Activated T-helper 9 cell treated with anti-CD3 and anti-CD28 coated beads, Interleukin-2, amount 50 U/mL, for 16 hours (primary cell): ENCODE measurements at places on chromosomes 1 and 21.

GRCh38 chr1:34320053-34320669 lies 143.5 kb downstream of the C1orf94 start:
- no peak for DNase-seq

- DNase-seq, result no peak
These were observed 13.7 kb downstream of the RHEX start for GRCh38 chr1:206066479-206067171.

- no peak for DNase-seq
These were observed 27.1 kb upstream of the PLXNA2 start for GRCh38 chr1:208271236-208271635.

- no peak for DNase-seq
These were observed 604.6 kb downstream of the MRPL39 start for GRCh38 chr21:25002676-25003075.

DNA sequence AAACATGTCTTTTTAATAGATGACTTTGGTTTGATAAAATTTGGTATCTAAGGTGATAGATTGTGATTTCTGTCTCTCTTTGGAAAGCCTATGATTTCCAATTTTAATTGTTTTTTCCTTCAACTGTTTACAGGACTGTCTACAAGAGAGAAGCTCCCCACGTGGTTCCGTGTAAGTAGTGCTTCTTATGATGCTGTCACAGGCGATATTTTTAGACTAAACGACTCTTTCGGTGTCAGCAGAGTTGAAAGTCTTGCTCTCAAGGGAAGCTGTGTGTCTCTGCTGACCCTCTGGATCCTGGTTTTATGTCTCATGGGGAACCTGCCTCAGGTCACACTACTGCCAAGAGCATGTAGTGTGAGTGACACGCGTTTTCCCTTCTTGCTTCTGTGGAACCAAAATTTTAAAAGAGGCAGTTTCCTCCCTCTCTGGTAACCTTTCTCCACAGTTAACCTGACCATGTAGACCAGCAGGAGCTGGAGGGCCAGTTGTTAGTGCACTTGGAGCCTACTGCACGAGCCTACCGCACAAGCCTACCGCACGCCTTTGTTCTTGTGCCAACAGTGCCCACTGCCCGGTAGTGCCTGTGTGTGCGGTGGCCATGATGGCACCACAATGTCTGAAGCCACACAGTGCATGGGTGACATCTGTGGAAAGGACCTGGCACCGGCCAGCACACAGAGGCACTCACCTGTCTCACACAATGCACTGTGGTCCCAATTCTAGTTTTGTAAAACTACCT lies 91.9 kb downstream of the PCBP3 start:
- no peak for DNase-seq

- no peak for DNase-seq
These were observed 295.7 kb downstream of the CHRM3 start for GRCh38 chr1:239682046-239682445.

GRCh38 chr1:75334876-75335389 lies 200.7 kb downstream of the LHX8 start:
- no peak for DNase-seq

DNA sequence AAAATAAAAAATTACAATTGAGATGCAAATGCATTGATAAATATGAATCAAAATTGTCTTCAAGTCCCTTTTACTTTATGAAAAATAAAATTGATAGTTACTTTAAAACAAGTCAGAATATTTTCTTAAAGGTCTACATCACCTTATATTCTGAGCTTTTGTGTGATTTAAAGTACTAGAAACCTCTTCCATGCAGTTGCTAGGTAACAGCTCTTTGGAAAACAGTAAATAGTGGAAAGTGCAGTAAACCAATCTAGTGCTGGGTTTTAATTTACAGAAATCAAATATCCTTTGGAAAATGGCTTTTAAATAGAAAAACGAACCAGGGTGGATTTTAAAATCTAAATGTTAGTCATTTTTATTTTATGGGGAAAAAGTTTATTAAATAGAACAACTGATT lies 227.9 kb downstream of the KCNT2 start:
- no peak for DNase-seq

GRCh38 chr1:48023488-48023887 lies 26.3 kb upstream of the TRABD2B start:
- DNase-seq, result no peak

GRCh38 chr1:220879509-220880361 lies 492 bp downstream of the HLX start:
- no peak for DNase-seq

GRCh38 chr1:156006666-156007376 lies 13.9 kb downstream of the SSR2 start:
- no peak for DNase-seq

DNA sequence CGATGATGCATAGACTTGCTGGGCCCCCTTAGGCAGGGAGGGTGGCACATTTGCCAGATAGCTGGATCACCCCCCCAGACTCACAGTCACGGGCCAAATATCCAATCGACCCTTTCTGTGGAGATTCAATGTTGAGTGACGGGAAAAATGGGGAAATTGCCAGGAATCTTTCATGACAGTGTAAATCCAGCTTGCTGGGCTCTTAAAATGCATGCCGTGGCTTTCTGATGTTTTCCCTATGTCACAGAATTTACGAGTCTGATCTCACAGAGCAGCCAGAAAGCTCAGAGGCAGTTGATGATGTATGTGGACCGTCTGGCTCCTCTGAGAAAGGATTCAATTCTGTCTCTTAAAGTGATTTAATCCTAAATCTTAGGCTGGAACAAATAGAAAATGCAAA lies 150.1 kb upstream of the ZNF644 start:
- DNase-seq, result no peak

GRCh38 chr1:98086156-98086555 lies 165.3 kb upstream of the DPYD start:
- DNase-seq, result no peak

DNA sequence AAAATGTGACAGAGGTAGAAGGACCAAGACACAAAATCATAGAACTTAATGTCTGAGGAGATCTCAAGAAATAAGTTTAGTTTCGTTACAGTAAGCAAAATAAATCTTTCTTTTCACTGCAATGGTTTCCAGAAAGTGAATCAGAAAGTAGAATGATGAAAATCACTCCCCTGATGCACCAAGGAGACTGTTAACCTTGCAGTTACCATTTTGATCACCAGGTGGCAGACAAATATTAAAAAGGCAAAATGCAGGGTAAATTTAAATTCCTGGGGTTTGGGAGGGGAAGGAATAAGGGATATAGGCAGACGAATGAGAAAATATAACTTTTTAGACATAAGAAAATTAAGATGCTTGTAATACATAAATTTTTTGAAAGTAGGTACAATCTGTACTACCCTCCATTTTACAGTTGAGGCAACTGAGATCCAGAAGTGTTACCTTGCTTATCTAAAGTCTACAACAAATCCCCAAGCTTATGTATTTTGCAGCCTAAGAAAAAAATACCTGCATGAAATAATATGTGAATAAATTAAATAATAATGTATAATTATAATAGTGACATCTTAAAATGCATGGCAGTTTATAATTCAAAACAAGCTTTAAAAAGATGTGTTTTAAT lies 253.2 kb downstream of the CRB1 start:
- no peak for DNase-seq

DNA sequence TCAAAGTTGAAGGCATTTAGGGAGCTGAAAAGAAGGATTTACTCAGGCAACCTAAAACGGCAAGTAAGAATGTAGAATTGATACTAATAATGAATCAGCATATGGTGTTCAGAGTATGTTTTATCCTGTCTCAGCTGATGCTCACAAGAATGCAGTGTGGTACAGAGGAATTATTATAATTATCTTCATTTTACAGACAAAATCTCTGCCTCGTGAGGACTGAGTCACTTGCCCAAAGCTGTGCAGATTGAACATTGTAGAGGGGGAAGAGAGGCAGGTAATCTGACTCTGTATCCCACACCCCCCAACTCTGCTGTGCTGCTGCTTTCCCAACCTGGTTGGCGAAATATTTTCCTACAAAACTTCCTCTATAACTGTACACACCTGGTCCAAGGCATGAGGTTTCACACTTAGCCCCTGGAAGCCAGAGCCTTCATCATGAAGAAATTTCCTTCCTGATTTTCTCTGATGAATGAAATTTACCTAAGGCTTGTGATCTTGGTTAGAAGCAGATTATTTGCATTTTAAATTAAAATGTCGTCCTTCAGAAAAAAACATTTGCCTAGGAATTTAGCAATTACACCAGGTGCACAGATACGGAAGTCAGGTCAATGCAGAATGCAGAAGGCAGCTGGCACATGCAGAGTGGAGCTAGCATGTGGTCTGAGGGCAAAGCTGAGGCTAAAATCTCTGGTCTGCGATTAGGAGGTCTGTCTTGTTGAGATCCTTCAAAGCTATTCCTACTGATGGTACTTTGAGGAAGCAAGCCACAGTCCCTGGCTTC lies 52.8 kb downstream of the DPT start:
- DNase-seq, result no peak

DNA sequence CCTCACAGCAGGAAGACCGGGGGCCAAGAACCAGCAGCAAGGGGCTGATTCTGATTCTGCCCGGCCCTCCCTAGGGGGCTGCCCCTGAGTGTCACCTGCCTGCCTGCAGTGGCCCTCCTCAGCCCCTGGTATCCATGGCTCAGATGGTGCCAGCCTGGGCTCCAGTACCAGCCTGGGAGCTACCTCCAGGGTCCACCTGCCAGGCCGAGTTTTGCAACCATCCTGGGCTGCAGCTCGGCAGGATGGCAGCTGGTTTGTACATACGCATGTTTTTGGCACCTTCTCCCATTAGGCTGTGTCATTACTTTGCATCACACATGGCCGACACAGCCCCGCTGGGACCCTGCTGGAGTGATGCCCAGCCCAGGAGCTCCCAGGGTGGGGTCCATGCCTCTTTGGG lies 93.3 kb upstream of the WNT4 start:
- no peak for DNase-seq

DNA sequence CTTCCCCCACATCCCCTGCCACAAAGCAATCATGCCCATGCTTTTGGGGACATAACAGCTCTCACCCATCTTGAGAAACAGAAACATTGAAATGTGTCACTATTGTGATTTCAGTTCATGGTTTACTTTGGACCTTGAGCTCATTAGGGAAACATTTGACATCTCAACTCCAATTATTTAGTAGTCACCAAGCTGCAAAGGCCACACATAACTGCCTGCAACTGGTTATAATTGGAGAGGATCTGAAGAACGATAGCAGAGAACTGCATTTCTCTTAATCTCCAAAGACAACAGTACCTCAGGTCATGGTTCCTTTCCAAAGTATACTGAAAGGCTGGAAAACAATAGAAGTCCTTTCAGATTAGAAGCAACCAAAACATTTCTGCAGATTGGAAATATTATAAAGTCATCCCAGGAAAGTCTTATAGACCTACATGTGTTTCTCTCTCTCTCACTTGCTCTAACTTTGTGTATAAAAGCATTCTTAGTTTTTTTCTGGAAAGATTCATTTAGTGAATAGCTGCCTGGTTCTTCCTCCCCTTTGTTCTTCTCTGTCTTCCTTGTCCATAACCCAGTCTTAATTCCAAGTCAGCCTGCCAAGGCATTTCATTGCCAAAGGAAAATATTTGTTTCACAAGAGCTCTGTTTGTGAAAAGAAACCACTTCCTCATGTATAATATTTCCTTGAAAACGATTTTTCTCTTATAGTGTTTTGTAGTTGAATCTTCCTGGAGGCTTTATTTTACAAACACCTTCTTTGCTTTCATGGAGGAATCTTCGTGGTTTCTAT lies 426.8 kb downstream of the ADGRL2 start:
- no peak for DNase-seq

- DNase-seq, result no peak
These were observed 14.8 kb upstream of the SLC45A1 start for GRCh38 chr1:8303141-8303540.

DNA sequence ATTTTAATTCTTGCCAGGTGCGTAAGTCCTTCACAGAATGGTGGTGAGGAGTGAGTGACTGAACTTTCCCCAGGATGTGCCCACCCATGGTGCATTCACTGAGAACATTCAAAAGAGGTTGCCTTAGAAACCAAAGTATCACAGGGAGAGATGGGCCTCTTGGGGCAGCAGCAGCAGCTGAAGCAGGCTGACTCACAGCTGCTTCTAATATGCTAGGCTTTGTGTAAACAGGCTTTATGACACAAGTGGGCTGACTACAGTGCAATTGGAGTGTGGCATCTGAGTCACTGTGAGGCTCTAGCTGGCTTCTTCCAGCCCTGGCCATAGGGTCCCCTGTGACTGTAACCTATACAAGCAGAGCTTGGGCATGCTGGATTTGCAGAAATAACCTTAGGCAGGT lies 12.6 kb downstream of the PIGP start:
- DNase-seq, result no peak

DNA sequence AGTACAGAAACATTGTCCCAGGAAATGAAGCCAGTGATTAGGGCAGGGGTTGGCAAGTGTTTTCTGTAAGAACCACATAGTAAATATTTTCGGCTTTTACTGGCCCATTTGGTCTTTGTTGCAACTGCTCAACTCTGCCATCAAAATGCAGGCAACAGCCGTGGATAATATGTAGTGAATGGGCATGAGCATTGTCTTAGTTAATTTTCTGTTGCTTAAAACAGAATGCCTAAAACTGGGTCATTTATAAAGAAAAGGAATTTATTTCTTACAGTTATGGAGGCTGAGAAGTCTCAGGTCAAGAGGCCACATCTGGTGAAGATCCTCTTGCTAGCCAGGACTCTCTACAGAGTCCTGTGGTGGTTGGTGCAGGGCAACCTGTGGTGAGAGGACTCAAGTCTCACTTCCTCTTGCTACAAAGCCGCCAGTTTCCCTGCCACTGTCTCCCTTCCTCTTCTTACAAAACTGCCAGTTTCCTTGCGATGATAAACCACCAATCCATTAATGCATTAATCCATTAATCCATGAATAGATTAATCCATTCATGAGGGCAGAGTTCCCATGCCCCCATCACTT lies 166.4 kb downstream of the PSMG1 start:
- DNase-seq, result no peak

- DNase-seq, result no peak
These were observed 2.7 kb upstream of the RBM15 start for GRCh38 chr1:110336300-110337039.

- DNase-seq, result no peak
These were observed 84.9 kb upstream of the CD1D start for GRCh38 chr1:158095737-158096335.

DNA sequence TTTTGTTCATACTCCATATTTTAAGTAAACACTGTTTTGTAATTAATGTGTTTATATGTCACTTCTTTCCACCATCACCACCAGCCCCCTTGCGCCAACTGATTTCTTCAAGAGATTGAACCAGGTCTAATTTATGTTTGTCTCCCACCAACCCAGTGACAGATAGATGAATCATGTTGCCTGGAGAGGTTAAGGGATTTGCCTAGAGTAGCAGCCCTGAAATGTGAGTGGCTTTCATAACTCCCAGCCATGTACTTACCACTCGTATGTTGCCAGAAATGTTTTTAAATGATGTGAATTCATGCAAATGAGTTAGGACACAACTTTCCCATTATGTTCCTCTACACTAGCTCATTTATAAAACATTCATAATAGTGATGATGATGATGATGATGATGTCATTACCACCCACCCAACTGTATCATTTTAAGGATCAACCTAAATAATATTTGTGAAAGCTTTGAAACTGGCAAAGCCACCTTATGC lies 86.9 kb downstream of the LRRC8D start:
- DNase-seq, result no peak

- DNase-seq, result peak; percentile 40
These were observed at the start of gene GPR153 for GRCh38 chr1:6260961-6261614. Gene GPR153 (minus strand): TSS chr1:6261098. CDS start chr1:6254905, 6,193 bp downstream.

- no peak for DNase-seq
These were observed 17.0 kb downstream of the TFF3 start for GRCh38 chr21:42298237-42298636.

GRCh38 chr21:20443558-20444155 lies 554.6 kb upstream of the NCAM2 start:
- DNase-seq, result no peak
